ENCODE measurements at places on chromosomes 16 and 17.

DNA sequence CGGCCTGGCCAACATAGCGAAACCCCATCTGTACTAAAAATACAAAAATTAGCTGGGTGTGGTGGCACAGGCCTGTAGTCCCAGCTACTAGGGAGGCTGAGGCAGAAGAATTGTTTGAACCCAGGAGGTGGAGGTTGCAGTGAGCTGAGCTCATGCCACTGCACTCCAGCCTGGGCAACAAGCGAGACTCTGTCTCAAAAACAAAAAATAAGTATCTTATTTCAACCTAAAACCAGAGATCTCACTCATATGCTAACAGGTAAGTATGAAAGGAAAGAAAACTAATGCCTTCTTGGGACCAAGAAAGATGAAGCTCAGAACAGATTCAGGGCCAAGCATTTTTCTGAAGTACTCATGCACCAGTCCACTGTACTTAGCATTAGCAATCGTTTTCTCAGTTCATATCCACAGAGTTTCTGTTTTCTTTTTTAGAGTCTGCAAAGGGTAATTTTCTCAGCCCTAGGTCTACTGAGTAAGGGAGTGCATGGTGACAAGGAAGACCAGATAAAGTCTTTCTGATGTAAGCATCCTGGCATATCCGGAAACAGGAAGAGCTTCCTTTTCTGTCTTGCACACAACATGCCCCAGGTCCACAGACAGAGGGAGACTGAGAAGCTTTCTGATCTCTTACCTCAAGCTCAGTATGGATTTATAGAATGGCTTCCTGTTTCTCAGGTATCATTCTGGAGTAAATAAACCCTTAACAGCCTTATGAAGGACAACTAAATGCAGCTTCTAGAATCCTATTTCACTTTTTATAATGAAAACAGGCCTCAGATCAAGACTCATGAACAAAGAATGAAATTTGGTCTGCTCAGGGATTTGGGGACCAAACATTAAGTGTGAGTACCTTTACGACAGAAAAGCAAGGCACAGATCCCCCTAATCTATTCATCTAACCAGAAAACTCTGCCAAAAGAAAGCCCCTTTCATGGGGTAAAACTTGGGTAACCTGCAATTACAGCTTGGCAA, 38.7 kb upstream of the FOXJ1 start:
- DNase-seq: no peak

- DNase-seq: no peak
Measured at GRCh38 chr16:53510704-53511070, 7.7 kb upstream of the AKTIP start.

DNA sequence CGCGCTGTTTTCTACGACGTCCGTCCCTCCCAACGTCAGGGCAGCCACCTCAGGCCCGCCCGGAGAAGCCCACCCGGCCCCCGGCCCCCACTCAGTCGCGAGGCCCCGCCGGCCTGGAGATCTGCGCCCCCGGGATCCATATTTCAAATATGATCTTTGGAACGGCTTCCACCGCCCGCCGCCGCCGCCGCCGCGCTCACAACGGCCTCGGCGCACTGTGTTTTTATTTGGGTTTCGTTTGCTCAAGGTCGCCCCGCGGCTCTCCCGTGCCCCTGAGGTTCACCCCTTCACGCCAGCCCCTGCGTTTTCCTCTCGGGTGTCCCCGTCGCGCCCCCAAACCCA, 4.2 kb upstream of the CBX4 start:
- DNase-seq: no peak

DNA sequence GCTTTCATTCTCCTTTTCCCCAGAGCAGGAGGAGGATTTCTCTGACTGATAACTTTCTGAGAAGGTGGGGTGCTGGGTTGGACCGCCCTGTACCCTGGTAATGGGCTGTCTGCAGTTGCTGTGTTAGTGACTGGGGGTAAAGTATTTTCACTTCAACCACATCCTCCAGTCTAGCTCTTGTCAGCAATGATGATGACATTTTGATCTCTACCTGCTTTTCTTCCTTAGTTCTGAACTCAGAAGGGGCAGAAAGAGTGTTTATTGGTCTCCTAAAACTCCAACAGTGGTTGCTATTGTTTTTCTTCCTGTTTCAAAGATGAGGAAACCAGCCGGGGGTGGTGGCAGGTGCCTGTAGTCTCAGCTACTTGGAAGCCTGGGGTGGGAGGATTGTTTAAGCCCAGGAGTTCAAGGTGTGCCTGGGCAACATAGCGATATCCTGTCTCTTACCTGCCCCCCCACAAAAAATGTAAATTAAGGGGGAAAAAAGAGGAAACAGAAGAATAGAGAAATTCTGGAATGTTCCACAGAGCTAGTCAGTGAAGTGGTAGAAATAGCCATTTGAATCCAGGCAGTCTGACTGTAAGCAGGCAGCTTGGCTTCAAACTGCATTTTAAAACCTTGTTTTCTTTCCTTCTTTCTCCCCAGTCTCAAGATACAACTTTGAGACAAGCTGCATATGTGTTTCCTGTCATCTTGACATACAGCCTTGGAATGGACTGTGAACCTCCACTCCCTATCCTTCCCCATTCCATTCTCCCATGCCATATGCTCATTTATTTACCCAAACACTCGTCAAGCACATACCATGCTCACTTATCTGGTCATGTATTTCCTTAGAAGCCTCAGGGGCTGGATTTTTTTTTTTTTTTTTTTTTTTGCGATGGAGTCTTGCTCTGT, 3.3 kb upstream of the N4BP1 start:
- no peak for DNase-seq

DNA sequence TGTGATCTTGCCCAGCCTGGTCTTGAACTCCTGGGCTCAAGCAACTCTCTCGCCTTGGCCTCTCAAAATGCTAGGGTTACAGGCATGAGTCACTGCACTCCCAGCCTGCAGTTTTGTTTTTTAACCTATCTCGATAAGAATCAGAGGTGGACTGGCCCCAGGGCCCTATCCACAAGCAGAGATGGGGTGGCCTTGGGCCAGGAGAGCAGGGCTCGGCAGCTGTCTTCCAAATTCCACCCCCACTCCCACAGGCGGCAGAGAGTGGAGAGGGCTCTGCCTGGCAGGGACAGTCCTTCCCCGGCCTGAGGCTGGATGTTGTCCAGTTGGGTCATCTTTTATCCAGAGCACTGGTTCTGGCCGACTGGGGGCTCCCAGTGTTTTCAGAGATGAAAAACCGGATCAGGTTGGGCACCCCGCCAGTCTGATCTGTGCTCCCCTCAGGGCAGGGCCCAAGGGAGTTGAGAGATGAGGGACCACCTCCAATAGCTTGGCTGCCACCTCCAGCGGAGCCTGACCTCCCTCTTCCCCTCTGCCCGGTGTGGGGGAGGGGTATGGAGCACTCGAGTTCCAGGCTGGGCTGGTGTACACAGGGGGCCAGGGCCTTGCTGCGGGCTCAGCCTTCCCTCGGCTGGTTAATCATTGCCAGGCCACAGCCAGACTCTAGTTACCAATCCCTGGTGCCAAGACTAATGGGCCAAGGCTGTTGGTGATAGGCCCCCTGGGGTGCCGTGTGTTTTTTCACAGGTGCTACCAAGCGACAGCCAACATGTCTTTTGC, 30.3 kb upstream of the MYO15B start:
- DNase-seq: peak; percentile 85

DNA sequence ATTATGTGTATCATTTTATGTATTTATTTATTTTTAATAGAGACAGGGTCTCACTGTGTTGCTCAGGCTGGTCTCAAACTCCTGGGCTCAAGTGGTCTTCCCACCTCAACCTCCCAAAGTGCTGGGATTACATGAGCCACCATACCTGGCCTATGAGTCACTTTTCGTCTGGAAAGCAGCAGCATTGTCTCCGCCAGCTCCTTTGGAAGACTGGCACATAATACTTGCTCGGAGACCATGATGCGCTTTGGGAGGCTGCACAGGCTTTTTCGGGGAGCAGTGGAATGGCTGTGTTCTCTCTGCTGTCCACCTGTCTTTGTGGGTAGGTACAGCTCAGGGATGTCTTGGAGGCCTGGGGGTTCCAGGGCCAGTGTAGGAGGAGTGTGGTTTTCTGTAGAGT, 102.2 kb downstream of the AATF start:
- DNase-seq: no peak

- no peak for DNase-seq
Measured at GRCh38 chr17:43791589-43791988, 11.4 kb downstream of the CFAP97D1 start.

DNA sequence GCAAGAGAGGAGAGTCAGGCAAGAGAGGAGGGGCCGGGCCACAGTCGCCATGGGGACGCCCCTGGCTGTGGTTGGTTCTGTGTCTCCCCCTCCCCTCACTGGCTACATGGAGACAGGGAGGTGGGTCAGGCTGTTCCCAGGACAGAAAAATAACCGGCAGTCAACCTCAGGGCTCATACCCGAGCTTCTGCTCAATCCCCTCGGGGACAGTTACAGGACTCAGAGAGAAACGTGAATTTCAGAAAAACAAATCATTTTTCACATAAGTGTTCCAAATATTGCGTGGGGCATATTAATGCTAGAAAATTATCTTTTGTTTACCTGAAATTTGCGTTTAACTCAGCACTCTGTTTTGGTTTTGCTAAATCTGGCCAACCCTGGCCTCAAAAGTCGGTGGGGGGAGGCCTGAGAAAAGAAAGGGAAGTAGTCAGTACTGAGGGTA, 22.2 kb upstream of the CPSF4L start:
- DNase-seq: no peak

GRCh38 chr16:70687102-70687511, 1.3 kb upstream of the MTSS2 start:
- no peak for DNase-seq

DNA sequence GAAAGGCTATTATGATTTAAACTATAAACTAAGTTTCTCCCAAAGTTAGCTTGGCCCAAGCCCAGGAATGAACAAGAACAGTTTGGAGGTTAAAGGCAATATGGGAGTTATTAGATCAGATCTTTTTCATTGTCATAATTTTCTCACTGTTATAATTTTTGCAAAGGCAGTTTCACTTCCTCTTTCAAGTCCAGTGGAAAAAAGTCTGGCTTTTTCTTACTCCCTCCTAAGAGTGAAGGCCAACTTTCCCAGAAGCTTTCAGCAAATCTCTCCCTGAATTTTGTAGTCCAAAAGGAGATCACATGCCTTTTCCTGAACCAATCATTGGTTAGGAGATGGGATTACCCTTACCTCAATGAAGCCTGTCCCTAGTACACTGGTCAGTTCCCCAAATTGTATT, 9.1 kb upstream of the BLMH start:
- no peak for DNase-seq

DNA sequence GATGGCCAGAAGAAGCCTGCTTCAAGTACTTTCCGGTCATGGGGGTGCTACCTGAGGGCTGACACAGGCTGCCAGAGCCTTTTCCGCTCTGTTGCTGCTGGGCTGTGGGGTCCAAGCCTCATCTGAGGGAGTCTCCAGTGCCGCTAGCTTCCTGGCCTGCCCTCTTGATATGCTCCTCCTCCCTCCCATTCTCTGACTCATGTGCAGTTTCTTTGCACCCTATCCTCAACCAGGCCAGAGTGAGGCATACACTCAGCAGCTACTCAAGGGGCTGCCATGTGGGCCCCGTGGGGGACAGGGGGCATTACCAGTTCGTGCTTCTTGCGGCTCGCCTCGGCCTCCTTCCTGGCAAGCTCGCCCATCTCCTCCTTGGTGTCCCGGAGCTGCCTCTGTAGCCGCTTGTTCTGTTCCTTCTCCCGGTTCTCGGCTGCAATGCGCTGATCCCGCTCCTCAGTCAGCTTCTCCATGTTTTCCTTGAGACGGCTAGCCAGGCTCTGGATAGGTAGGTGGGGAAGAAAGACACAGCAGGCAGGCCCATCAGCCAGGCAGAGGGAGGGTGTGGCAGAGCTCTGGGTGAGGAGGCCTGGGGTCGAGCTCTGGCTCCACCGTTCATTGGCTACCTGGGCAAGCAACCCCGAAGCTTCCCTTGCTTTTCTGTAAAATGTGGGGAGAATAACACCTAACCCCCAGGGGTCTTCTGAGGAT, 43.8 kb downstream of the PIPOX start:
- DNase-seq: no peak

- DNase-seq: no peak
Measured at GRCh38 chr17:82237746-82238471, 9.1 kb downstream of the SLC16A3 start.

DNA sequence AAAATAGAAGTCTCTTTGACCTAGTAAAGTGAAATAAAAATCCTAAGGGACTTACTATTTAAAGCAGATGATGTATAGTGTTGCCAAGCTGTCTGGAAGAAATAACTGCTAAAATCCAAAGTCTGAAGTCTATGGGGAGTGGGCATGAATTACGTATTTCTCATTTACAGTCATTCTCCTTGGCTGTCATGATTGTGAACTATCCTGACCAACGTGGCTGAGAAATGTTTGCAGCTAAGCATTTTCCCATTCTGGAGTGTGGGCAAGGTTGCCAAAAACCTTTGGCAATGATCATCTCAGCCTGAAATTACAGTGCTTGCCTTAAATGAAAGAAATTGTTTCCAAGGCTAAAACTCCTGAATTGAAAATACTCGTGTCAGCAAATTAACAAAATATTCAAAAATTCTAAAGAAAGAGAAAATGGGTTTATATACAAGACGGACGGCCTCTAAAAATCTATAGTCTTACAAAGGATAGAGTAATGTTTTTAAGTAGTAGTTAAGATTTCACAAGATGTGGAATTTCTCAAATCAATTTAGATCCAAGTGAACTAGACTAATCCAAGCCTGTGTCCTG, 77.0 kb downstream of the CACNG1 start:
- no peak for DNase-seq

GRCh38 chr17:28228109-28228840, 90.7 kb upstream of the TMEM97 start:
- DNase-seq: no peak
